ENCODE measurements at places on chromosomes 13 and 19.

GRCh38 chr19:18939922-18940768 is 872 bp downstream of the HOMER3 start:
- no peak for DNase-seq

DNA sequence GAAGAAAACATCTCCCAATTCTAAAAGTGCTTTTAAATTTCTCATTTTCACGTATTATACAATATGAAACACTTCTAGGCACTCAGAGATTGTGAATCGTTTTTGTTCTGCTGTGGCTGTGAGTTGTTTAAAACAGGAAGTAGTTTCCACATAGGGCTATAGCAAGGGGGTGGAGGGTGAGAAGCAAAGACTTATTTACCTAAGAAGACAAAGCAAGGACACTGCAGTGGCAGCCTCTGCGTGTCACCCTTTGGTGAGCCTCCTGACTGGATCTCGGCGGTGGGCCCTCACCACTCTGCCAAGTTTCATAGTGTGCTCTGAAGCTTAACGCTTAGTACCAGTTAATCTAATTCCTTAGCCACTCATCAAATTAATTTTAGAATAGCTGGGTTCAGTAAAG is 56.8 kb downstream of the TNFSF13B start:
- DNase-seq = no peak

- no peak for DNase-seq
Observed at GRCh38 chr19:49639401-49640112, 386 bp downstream of the RRAS start.

DNA sequence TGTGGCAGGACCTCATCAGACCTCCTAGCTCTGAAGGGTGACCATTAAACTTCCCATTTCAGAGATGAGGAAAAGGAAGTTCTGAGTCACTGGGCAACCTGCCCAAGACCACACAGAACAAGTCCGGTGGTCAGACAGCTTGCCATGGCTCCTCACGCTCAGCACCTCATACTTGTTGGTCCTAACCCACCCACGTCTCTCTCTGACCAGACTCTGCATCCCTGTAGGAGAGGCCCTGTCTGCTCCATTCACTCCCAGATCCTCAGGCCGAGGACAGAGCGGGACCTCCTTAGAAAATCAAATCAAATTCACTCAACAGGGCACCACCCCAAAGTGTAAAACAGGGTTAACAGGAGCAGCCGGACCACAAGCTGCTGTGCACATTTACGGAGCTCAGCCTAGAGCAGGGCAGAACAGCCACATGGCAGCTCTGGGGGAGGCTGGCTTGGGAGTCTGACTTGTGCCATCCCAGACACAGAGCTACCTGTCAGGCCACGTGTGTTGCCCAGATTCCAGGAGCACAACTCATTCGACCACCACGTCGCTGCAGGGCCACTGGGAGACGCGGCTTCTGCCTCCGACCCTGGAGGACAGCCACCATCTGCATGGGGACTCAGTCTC is 1.7 kb downstream of the MIER2 start:
- DNase-seq = no peak

- no peak for DNase-seq
Observed at GRCh38 chr19:16569609-16570320, 2.5 kb downstream of the SLC35E1 start.

All from Peyer's patch (tissue), 4 donors.